Breast epithelium (tissue), 4 donors: ENCODE measurements at places on chromosomes 16 and 17.
A peak's percentile ranks its signal among the peaks of the same experiment; 100 is the strongest.

GRCh38 chr16:77744141-77744540 is 21.8 kb downstream of the NUDT7 start:
- no peak for DNase-seq

GRCh38 chr16:19278403-19278802 is 7.1 kb upstream of the CLEC19A start:
- no peak for DNase-seq

GRCh38 chr17:59221159-59221847 is 992 bp downstream of the GDPD1 start:
- DNase-seq = no peak

DNA sequence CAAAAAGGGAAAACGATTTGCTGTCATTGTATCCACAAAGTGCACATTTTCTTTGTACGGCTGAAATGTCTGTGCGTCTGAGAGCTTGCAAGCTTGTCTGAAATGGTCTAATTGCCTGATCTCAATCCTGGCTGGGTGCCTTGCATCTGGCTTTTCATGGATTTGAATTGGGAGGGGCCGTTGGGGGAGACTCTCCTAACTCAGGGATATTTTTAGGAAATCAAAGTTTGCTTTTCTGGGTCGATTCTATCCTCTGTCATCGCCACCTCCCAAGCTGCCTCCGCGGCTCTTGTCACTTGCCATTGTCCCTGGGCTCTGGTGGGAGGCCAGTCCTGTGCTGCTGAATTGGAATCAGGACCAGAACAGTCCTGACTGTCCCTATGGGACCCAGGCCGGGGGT is 33.3 kb upstream of the MGAT5B start:
- no peak for DNase-seq

DNA sequence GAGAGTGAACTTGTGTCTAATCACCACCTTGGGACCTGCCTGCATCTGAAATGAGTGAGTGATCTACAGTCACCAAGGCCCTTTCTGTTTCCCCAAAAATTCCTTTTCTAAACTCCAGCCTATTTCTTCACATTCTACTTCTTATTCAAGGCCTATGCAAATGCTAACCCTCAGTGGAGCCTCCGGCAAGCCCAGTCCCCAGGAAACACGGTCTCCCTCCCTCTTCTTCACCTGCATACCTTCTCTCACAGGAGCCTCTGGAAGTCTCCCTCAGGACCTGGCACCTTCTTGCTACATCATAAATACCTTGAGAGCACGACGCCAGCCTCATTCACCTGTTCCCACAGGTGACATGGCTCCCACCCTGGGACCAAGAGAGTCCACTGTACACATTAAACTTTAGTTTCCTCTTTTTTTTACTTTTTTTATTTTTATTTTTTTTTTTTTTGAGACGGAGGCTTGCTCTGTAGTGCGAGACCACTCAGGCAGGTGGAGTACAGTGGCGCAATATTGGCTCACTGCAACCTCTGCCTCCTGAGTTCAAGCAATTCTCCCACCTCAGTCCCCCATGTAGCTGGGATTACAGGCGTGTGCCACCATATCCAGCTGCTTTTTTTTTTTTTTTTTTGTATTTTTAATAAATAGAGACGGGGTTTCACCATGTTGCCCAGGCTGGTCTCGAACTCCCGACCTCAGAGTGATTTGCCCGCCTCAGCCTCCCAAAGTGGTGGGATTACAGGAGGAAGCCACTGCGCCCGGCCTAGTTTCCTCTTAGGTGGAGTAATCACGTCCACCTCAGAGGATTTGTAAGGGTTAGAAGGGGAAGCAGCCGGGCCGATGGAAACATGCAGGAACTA is 97.3 kb downstream of the ANKRD11 start:
- DNase-seq = no peak

DNA sequence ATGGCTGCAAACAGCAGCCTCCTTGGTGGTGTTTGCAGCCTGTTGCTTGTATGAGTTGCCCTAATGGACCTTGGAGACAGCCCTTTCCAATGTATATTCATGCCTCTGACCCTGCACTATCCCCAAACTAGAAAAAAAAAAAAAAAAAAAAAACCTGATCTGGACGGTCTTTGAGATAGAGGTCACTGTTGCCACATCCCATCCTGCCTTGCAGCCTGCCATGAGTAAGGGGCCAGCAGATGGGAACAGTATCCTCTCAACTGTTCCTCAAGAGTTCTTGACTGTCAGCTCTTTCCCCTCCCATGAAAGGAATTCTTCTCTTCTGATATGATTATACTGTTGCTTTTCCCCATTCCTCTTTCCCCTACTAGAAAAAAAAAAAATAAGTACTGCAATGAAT is 152.4 kb downstream of the SSH2 start:
- DNase-seq = no peak

GRCh38 chr16:5505091-5505887 is 407.7 kb upstream of the EEF2KMT start:
- no peak for DNase-seq

- peak; percentile 48 for DNase-seq
Measured at GRCh38 chr17:79946352-79947231, 89.1 kb downstream of the TBC1D16 start.

DNA sequence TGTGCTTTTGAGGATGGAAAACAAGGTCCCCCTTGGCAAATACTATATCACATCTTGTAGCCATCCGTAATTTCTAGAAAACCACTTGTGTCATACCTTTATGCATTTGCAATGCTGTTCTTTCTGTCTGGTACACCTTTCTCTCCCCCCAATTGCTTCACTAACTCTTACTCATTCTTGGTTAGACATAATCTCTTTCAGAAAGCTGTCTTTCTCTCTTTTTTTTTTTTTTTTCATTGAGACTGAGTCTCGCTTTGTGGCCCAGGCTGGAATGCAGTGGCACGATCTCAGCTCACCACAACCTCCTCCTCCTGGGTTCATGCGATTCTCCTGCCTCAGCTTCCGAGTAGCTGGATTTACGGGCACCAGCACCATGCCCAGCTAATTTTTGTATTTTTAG is 94.9 kb upstream of the C17orf78 start:
- DNase-seq = no peak

DNA sequence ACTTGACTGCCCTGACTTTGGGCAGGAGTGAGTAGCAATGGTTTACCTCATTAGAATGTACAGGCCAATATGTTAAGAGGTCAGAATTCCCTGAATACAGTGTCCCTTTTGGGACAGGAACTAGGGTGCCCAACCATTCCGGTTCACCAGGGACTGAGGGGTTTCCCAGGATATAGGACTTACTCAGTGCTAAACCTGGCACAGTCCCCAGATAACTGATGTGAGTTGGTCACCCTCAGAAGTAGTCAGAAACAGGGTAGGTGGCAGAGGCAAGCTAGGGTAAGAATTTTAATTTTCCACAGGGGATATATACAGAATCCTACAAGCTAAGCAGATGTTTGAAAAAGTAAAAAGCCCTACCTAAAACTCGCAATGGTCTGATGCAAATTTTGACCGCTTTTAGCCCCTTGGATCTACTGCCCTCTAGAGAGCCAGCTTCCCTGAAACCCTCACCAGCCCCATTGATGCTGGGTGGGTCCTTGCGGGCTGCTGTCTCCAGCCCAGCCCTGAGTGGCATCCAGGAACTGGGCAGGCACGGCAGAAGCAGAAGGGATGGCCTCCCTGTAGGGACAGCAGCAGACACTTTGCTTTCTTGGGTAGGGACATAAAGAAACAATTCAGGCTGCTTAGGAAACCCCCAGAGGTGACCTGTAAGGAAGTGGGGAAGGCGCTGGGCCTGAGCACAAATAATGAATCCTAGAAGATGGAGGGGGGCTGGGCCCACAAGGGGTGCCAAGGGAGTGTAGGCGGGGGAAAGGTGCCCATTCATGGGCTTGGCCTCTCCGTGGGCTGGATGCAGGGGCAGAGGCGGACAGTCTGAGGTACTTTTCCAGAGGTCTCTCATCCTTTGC is 434.8 kb downstream of the SLC39A11 start:
- DNase-seq = no peak

DNA sequence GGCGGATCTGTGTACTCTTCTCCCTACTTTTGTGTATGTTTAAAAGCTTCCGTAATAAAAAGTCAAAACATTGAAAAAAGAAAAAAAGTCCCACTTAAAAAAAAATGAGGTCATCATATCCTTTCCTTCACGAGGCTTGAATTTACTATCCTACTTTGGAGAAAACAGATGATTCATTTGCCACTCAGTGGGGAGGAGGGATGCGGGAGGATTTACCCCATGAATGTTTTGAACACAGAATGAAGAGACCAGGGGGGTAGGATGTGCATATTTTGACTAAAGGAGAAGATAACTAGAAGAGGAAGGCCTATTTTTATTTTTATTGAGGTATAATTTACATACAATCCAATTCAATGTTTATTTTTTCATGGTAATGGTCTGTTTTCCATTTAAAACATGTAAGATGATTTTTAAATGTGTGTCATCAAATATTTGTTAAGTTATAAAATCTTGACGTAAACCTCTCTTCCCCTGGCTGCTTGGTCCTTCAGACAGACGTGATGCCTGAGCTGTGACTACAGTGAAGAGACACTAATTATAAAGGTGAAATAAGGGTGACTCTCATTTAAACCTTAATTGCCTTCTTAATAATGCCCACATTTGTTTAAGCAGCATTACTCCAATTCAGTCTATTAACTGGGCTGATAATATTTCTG is 135.4 kb upstream of the AXIN2 start:
- no peak for DNase-seq

GRCh38 chr16:83550183-83550569 is 257.6 kb upstream of the HSBP1 start:
- DNase-seq = no peak

- no peak for DNase-seq
Measured at GRCh38 chr16:79483336-79483735, 117.2 kb downstream of the MAF start.

DNA sequence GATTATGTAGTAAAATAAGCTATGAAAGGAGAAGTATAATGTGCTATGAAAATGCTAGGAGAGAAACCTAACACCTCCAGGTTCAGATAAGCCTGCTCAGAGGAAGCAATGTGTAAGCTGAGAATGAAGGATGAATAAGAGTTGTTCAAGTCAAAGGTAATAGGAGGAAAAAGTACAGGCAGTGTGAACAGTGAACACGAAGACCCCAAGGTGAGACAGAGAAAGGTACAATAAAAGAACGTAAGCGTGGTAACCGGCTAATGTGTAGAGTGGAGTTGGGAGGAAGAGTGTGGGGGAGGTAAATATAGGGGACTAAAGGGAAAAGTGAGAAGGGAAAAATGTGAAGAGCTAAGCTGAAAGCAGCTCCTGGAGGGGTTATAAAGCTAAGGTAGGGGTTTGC is 74.2 kb downstream of the TTC19 start:
- no peak for DNase-seq

DNA sequence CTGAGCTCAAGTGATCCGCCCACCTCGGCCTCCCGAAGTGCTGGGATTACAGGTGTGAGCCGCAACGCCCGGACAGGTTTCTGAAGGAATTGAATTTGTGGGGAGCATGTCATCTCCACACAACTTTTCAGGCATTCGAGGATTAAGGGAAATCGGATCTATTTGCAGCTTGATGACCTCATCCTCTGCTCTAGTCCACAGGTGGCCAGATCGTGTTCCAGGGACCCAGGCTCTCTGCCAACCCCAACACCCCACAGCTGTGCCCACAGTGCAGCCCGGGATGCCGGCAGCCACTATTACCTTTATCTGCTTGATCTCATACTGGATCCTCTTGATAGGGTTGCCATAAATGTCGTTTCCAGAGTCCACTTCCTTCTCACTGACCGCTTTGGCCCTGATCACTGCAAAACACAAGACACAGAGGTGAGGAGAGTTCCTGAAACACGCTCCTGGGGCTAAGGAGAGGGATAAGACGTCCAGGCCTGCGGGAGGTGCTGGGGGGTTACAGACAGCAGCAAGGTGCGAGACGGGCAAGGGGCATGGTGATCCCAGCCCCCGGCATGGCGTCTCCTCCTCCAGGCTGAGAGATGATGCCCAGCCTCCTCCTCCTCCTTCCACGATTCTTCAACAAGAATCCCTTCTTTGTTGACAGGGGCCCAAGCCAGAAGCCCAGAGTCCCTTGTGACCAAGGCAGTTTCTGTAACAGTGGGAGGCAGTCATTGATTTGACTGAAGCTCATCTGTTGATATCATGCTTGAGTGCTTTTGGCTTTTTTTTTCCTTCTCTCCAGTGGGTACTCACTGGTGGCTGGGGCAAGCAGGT is 29.3 kb downstream of the CEP295NL start:
- no peak for DNase-seq

- no peak for DNase-seq
Measured at GRCh38 chr16:56965149-56966092, 3.7 kb downstream of the CETP start.

DNA sequence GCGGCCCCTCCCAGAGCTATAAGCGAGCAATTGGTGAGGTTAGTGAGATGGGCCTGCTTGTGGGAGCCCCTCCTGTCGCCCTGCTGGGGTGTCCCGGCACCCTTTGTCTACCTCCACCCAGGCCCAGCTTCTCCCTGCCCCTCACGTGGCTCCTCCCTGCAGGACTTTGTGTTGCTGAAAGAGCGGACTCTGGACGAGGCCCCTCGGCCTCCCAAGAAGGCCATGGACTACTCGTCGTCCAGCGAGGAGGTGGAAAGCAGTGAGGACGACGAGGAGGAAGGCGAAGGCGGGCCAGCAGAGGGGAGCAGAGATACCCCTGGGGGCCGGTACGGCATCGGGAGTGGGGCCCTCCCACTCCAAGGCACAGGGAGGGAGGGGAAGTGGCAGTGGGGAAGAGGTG is 6.1 kb upstream of the C17orf107 start:
- DNase-seq = no peak

GRCh38 chr16:73058616-73059409 is 10.9 kb upstream of the ZFHX3 start:
- DNase-seq = no peak

DNA sequence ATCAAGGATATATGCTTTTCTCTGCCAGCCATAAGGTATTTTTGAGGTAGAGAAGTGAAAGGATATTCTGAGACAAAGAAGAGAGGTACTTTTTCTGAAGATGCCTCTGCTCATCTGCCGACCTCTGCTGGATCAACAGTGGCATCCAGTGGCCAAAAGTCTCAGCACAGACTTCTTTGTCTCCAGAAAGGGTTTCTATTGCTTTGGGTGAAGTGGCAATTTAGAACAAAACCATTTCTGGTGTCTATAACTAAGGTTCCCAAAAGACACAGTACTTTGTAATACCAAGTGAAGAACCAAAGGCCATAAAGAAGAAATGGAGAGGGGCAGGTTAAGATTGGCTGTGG is 155.2 kb upstream of the C17orf78 start:
- no peak for DNase-seq

- no peak for DNase-seq
Measured at GRCh38 chr17:19706791-19707727, 9.3 kb downstream of the SLC47A2 start.

- DNase-seq = no peak
Measured at GRCh38 chr17:57565176-57565575, 179.9 kb downstream of the CCDC182 start.
